Right kidney (tissue), 9 donors: ENCODE measurements at places on chromosomes 2 and 18.

- DNase-seq: no peak
Measured at GRCh38 chr2:11096591-11096990, 58.7 kb upstream of the SLC66A3 start.

DNA sequence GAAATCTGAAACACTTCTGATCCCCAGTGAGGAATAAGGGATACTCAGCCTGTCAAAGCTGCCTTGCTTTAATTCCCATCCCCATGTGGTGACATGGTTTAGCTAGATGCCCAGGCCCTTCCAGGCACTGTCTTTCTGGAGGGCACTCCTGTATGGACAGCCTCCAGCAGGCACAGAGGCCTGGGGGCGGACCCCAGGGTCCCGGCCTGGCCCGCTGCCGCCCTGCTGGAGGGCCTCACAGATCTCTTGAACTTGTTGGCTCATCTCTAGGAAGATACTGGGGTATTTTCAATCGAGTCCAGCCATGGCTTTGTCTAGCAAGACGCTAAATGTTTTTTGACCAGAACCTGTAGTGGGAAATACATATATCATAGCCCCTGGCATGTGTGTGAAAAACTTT, 21.0 kb upstream of the CNNM3 start:
- no peak for DNase-seq

- DNase-seq: no peak
Measured at GRCh38 chr2:221836095-221836494, 264.0 kb upstream of the EPHA4 start.

GRCh38 chr2:232292395-232293154, 86.0 kb upstream of the ALPP start:
- DNase-seq: no peak

DNA sequence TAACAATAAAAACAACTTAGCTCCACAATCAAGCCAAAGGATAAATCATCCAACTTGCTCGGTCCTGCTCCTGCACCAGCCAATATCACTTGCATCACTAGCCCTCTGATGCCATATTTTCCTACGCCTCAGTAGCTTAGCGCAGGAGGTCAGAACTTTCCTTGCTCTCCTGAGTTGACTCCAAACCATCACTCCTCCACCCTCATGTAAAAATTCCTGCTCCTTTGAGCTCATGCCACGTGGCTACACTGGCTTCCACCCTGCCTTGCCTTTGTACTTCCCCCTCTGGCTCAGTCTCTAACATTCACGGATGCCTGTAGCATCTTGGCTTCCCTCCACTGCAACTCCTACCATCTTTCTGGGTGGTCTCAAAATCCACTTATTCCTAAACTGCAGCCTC, 25.2 kb downstream of the AAK1 start:
- no peak for DNase-seq

DNA sequence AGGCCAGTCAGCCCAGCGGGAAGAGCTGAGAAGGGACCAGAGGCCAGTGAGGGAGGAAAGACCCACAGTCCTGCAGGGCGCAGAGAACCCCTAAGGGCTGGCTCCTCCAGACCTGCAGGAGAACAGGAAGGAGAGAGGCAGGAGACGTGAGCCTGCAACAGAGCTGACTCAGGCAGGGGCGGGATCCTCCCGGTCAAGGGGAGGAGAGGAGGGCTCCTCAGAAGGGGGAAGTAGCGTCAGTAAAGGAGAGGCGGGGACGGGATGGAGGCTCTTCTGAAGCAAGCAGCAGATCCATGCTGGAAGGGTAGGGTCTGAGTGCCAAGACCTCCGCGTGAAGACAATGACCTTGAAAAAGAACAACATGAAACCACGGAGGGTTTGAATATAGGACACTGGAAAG, 50.8 kb downstream of the TRABD2A start:
- no peak for DNase-seq
